ENCODE measurements at places on chromosomes 7 and 10.

- no peak for DNase-seq
Measured at GRCh38 chr10:76251841-76252671, 820.6 kb downstream of the LRMDA start.

GRCh38 chr7:35342786-35343185 is 88.9 kb upstream of the TBX20 start:
- no peak for DNase-seq

GRCh38 chr7:13627455-13627854 is 362.0 kb downstream of the ETV1 start:
- no peak for DNase-seq

GRCh38 chr7:84083846-84084245 is 110.7 kb downstream of the SEMA3A start:
- no peak for DNase-seq

Data from hematopoietic multipotent progenitor cell treated with erythropoietin and hydrocortisone succinate and interleukin-3 and kit ligand, for 17 days (in vitro differentiated cells).